Activated CD4-positive, alpha-beta T cell treated with anti-CD3 and anti-CD28 coated beads, Interleukin-2, amount 10 ng/mL, durations not matched to agents 7 days and 5 days (primary cell): ENCODE measurements at places on chromosomes 16 and 17.
A peak's percentile ranks its signal among the peaks of the same experiment; 100 is the strongest.

- H3K4me3 ChIP-seq: no peak overlapping the region
- H3K27me3 ChIP-seq: no peaks in the 10 kb centered on the region
- no peak for DNase-seq
- no peaks in the 10 kb centered on the region for H3K36me3 ChIP-seq
- H3K27ac ChIP-seq: no peak overlapping the region
These were observed 17.3 kb downstream of the MILR1 start for GRCh38 chr17:64466019-64466735.

DNA sequence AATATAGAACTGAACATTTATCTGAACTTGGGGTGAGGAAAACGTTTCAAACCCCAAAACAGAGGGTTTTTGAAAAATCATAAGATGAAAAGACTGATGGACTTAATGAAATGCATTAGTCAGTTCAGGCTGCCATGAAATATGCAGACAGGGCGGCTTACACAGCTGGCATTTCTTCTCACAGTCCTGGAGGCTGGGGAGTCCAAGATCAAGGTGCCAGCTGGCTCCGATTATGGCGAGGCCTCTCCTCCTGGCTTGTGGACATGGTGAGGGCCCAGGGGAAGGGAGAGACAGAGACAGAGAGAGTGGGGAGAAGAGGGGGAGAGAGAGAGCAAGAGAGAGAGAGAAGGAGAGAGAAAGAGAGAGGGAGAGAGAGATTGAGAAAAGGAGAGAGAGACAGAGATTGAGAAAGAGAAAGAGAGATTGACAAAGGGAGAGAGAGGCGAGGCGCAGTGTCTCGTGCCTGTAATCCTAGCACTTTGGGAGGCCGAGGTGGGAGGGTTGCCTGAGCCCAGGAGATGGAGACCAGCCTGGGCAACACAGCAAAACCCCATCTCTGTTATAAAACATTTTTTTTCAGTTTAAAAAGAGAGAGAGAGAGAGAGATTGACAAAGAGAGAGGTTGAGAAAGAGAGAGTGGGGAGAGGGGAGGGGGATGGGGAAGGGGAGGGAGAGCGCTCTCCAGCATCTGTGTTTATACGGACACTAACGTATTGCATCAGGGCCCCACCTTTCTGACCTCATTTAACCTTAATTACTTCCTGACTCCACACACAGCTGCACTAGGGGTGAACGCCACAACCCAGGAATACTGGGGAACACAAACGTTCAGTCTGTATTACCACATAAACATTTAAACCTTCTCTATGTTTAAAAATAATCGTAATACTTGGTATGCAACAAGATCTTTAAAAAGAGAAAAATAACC, 24.6 kb upstream of the RPH3AL start:
- no peak for DNase-seq
- H3K27me3 ChIP-seq: peaks cover 5% of the 10 kb centered on the region
- no peak overlapping the region for H3K4me3 ChIP-seq
- peaks cover 4% of the 10 kb centered on the region for H3K4me1 ChIP-seq
- peaks cover 4% of the 10 kb centered on the region for H3K36me3 ChIP-seq

DNA sequence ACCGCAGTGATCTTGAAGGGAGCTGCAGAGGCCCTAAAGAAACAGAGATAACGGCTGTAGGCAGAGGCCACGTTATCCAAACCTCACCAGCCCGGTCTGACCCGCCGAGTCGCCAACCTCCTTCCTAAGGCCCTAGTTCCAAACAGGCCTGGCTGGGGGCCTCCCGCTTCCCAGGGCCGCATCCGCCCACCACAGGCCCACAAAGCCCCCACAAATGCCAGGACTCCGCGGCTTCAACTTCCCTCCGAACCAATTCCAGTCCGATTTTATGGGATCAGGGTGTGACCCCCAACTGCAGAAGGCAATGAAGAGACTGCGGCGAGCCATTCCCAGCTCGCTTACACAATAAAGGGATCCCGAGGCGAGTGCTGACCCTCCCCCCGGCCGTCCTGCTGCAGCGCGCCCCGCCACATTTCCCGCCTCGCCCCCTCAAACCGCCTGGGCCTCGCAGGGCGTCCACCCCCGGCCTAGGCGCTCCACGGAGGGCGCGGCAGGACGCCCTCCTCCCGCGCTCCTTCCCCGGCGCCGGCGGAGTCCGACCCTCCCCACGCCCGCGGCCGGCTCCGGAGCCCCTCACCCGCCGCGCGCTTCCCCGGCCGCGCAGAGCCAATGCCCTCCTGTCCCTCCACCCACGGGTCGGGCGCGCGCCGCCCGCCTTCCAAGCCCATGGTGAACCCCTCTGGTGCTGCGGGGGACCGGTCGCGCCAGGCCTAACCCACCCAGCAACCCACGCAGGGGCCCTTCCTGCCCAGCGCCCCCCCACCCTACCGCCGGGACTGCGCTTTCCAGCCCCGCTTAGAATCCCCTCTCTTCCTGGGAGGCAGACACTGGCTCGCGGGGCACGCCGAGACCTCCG, 926 bp downstream of the MYH10 start:
- no peaks in the 10 kb centered on the region for H3K36me3 ChIP-seq
- peak overlapping the region; percentile 87 for H3K4me3 ChIP-seq
- no peak overlapping the region for H3K27ac ChIP-seq
- peak; percentile 9 for DNase-seq
- H3K4me1 ChIP-seq: peaks cover 11% of the 10 kb centered on the region

GRCh38 chr17:19905502-19905901, 37.8 kb upstream of the ULK2 start:
- no peak overlapping the region for H3K4me3 ChIP-seq
- H3K36me3 ChIP-seq: peaks cover 57% of the 10 kb centered on the region
- no peaks in the 10 kb centered on the region for H3K27me3 ChIP-seq
- no peaks in the 10 kb centered on the region for H3K4me1 ChIP-seq
- no peak overlapping the region for H3K27ac ChIP-seq

DNA sequence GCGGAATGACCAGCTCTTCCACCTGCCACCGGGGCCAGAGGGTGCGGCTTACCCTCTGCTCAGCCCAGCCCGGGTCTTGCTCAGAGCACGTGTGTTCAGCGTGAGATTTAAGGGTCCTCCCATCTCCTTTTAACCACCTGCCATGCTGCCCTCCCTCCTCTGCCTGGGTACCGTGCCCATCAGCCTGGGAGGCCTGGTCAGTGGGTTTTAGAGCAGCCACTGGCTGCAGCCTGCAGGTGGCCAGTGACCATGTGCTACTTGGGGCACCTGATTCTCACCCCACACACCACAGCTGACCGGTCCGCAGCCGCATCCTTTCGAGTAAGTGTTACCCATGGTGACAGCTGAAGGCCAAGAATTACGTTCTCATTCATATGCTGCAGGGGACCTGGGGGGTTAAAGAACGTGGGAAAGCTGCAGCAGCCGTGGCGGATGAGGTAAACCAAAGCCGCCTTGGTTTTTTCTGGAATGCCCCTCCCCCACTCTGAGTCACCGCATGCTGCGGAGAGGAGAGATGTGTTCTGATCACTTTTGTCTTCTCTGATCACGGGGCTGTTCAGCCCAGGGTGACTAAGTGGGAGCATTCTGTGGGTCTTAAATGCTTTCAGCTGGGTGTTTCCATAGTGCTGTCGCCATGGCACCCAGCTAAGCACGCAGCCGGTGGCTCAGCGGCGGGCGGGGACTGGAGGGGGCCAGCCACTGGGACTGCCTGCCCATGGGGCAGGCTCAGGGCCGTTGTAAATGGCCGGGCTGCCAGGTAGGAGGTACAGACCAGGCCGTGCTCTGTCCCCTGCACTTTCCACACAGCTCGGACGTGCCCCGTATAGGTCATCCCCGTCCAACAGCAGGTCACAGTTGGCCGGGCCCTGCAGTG, 59.8 kb downstream of the BAIAP2 start:
- no peaks in the 10 kb centered on the region for H3K27me3 ChIP-seq
- peaks cover 35% of the 10 kb centered on the region for H3K4me1 ChIP-seq
- H3K4me3 ChIP-seq: peak overlapping the region; percentile 38
- no peaks in the 10 kb centered on the region for H3K36me3 ChIP-seq

- H3K27me3 ChIP-seq: no peaks in the 10 kb centered on the region
- H3K4me3 ChIP-seq: no peak overlapping the region
- DNase-seq: no peak
These were observed 22.6 kb upstream of the ERN1 start for GRCh38 chr17:64152428-64153125.

- no peaks in the 10 kb centered on the region for H3K4me1 ChIP-seq
- no peaks in the 10 kb centered on the region for H3K27me3 ChIP-seq
- no peak overlapping the region for H3K4me3 ChIP-seq
- H3K27ac ChIP-seq: no peak overlapping the region
These were observed 49.9 kb downstream of the NT5M start for GRCh38 chr17:17352836-17353624.

GRCh38 chr16:89561142-89561883, 831 bp downstream of the RPL13 start:
- peaks cover 40% of the 10 kb centered on the region for H3K36me3 ChIP-seq
- peak overlapping the region; percentile 96 for H3K4me3 ChIP-seq
- no peaks in the 10 kb centered on the region for H3K27me3 ChIP-seq
- peaks cover 62% of the 10 kb centered on the region for H3K4me1 ChIP-seq

DNA sequence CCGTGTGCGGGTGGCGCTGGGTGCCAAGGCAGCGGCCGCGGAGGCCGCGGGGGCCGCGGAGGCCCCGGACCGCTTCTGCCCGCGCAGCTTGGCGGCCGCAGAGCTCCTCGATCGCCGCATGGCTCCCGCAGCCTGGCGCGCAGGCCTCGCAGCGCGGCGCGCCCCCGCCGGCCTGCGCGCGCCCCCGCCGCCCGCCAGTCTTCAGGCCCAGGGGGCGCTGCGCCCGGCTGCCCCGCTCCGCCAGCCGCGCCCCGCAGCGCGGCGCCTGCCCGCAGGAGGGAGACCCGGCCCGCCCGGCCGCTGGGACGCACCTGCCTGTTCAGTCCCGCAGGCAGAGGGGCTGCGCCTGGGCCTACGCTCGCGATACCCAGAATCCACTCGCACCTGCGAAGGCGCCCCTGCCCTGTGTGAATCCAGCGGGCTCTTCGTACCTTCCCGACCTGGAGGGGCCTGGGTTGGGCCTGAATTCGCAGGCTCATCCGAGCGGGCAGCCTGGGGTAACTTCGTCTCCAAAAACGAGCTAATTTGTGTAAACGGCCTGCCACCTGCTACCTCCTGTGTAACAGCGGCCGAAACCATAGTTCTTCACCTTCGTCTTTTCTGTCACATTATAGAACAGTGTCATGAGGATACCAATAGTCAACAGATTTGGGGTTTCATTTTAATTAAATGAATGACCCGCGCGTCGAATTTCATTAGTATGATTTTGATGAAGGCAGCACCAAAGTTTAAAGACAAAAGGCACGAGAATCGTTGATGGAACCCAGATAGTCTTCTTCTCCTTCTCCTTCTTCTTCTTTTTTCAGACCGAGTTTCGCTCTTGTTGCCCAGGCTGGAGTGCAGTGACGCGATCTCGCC, at the start of gene CENPV:
TSS of gene CENPV (minus strand) at position 153 of the 858 bp plus-strand sequence. CDS start at position 120, 33 bp downstream.
- H3K27ac ChIP-seq: peak within 1 kb of the TSS; percentile 87
- DNase-seq: peak; percentile 59
- H3K4me3 ChIP-seq: peak within 1 kb of the TSS; percentile 89
- peaks cover 23% of the 10 kb centered on the region for H3K4me1 ChIP-seq
- H3K36me3 ChIP-seq: peaks cover 4% of the 10 kb centered on the region

DNA sequence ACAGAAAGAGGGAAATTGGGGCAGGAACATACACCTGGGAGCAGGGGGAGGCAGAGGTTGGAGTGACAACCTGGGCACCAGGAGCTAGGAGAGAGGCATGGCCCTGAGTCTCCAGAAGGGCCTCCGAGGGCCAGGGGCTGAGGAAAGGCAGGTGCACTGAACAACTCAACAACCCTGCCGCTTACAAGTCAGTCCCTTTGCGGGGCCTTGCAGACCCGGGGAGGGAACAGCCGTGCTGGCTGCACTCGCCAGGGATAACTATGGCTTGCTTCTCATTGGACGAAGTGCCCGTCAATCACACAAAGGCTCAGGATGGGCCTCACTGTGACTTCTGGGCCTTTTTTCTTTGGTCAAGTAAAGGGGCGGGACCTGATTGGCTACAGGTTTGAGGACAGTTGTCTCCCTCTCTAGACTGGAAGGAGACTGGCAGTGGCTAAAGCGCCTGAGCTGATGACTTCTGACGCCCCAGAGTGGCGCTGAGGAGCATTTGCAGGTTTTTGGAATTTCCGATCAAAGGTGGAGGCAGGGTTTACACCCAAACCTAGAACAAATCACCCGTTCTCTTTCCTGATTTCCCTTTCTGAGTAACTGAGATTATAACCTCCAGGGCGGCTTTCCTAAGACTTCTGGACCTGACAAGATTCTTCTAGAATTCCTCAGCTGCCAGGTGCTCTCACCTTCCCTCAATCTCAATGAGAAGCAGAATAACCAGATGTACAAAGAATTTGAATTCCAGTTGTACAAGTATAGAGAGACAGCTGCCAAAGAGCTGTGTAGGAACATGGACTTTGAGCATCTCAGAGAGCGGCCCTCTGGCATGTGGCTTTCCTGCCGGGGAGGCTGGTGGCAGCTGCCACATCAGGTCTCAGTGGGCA, 27.6 kb upstream of the ST6GALNAC2 start:
- no peaks in the 10 kb centered on the region for H3K4me1 ChIP-seq
- no peak for DNase-seq
- H3K4me3 ChIP-seq: no peak overlapping the region

GRCh38 chr16:11674001-11674817, 6.0 kb downstream of the SNN start:
- no peaks in the 10 kb centered on the region for H3K27me3 ChIP-seq
- H3K4me1 ChIP-seq: peaks cover 86% of the 10 kb centered on the region
- no peak overlapping the region for H3K4me3 ChIP-seq
- H3K36me3 ChIP-seq: peaks cover 33% of the 10 kb centered on the region

DNA sequence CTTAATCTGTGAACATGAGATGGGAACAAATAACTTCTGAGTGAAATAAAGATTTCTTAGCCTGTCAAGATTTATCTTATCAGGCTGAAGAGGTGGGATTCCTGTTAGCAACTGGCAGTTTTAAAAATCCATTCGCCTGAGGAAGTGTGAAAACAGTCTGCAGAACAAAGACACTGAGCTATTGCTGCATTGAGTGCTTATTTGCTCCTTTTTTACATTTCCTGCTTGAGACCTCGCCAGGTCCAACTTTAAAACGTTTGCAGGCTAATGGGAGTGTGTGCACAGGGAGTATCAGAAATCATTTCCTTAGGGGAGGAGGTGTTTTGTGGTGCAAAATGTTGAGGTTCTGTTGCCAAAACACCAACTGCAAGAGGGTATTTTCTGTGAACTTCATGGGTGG, 957.8 kb upstream of the RBFOX1 start:
- no peak overlapping the region for H3K27ac ChIP-seq
- H3K4me3 ChIP-seq: no peak overlapping the region
- H3K36me3 ChIP-seq: no peaks in the 10 kb centered on the region
- no peaks in the 10 kb centered on the region for H3K27me3 ChIP-seq
- DNase-seq: no peak
